ENCODE measurements at places on chromosomes 7 and 10.

- no peak for DNase-seq
These were observed 51.0 kb downstream of the COL1A2 start for GRCh38 chr7:94445696-94446194.

DNA sequence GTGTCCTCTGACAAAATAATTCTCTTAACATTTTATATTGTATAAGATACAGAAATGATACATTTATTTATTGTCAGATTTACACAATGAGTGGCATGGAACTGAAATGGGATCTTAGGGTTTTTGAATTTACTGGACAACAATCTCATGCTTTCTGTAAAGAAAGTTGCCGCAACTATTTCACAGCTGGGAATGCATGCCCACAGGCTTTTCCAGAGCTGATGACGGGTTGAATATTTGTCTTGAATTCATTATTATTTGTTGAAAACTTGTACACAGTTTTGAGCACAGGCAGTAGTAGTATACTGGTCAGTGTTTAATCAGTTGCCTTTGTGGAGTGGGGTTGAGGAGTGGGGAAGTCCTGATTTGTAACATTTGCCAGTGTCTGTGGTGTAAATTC lies 20.5 kb upstream of the MRC1 start:
- DNase-seq = no peak

GRCh38 chr10:70163448-70163847 lies 6.9 kb downstream of the SAR1A start:
- DNase-seq = no peak

GRCh38 chr10:3848775-3849635 lies 64.0 kb upstream of the KLF6 start:
- DNase-seq = no peak

DNA sequence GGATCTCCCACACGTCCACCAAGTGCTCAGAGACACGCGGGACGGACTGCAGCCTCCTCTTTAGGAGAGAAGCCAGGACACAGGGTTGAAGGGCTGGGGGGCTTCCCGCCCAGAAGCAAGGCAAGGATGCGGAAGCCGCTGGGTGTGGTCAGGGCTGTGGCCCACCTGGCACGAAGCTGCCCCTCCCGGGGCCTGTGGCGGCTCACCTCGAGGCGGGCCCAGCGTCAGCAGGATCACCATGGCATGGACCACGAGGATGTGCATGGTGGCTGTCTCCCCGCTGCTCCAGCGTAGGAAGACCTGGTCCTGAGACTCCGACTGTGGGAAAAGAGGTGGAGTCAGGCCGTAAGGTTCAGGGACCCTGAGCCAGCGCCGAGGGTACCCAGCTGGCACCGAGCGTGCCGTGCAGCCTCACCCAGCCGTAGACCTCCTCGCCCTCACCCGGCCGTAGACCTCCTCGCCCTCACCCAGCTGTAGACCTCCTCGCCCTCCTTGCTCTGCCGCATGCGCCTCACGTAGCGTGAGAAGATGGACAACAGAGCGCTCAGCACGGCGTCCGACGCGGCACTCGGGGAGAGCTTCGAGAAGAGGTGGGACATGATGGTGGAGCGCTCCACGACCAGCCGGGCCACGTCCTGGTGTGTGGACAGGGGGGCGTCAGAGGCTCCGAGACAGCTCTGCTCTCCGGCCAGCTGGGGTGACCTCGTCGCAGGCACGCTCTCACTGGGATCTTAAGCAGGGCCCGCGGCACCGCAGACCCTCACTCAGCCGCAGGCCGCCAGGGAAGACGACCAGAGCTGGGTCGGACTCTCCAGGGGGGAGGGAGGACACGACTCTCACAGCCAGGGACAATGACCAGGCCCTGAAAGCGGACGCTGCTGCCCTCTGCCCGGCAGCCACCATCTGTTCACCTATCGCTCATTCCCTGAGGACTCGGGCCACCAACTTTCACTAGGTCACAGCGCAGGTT lies 20.4 kb downstream of the INTS1 start:
- no peak for DNase-seq

- no peak for DNase-seq
These were observed 120.3 kb downstream of the BUB3 start for GRCh38 chr10:123274306-123275135.

DNA sequence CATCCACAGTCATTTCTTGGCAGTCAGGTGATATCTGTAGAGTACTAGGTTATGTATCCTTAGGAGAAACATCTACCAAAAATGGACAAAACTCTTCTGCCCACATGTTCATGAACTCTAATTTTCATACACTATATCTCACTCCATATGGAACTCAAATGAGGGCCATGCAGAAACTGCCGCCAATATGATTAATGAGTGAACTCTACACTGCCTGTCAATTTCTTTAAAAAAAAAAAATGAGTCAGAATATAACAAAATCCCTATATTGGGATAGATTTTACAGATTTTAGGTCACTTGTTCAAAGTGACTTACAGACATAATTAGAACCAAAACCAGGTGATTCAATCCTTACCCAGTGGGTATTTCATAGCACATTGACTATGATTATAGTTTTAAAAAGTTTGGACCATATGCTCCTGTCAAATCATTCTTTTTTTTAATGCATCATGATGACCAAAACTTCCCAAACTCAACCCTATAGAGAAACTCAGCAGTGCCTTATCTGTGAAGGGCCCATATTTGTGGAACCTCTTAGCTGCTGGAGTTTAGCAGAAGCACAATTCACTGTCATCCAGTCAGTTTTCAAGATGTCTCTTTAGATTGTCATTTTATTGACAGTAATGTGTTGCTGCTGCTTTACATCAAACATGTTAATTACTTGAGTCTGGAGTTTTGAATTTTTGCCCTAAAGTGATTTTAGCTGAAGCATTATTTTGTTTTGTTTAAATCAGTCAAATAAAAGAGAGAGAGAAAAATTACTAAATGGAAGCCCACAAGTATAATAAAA lies 11.1 kb downstream of the LRRN3 start:
- no peak for DNase-seq

- DNase-seq = no peak
These were observed 64.9 kb downstream of the PAX2 start for GRCh38 chr10:100810091-100810834.

DNA sequence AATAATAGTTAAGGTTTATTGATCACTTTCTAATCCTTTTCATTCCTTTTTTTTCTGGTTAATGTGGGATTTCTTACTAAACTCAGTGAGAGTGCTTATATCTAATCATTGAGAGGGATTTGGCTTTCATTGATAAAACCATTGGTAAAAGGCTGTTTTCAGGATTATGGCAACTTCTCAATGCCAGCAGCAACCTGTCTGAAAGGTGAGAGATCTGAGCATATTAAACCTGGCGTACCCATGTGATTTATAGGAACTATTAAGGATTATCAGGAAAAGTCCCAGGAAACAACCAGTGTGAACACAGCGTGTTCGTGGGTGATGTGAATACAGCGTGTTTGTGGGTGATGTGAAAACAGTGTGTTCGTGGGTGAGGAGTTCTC lies 65.9 kb downstream of the PDIA4 start:
- DNase-seq = no peak

DNA sequence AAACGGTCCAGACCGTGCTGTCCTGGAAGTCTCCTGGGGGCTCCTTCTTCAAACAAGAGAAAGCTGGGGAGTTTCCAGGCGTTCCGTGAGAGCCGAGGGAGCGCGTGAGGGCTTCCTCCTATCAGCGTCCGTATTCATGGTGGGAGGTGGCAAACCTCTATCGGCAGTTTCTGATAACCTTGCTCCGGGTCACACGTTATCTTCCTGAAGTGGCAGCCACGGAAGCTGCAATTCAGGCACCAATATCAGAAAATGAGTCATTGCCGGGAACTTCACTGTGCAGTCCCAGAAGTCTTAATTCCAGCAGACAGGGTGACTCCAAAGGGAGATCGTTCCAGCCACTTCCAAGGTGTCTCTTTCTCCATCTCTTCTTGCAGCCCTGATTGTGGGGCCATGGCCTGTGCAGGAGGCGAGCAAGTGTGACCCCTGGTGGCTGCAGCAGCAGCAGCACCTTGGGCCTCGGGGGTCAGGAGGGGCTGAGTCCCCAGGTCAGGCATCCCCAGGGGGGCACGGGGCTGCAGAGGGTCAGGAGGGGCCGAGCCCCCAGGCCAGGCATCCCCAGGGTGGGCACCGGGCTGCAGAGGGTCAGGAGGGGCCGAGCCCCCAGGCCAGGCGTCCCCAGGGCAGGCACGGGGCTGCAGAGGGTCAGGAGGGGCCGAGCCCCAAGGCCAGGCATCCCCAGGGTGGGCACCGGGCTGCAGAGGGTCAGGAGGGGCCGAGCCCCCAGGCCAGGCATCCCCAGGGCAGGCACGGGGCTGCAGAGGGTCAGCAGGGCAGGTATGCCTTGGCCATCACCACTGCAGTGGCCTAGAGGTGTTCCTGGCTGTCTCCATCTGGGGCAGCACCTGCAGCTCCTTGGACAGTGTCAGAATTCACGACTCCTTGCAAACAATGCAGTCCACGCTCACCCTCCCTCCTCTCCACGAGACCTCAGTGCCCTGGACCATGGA lies 538.7 kb downstream of the DNAJB6 start:
- peak; percentile 11 for DNase-seq

- no peak for DNase-seq
These were observed 4.4 kb upstream of the ASB13 start for GRCh38 chr10:5670662-5671375.

DNA sequence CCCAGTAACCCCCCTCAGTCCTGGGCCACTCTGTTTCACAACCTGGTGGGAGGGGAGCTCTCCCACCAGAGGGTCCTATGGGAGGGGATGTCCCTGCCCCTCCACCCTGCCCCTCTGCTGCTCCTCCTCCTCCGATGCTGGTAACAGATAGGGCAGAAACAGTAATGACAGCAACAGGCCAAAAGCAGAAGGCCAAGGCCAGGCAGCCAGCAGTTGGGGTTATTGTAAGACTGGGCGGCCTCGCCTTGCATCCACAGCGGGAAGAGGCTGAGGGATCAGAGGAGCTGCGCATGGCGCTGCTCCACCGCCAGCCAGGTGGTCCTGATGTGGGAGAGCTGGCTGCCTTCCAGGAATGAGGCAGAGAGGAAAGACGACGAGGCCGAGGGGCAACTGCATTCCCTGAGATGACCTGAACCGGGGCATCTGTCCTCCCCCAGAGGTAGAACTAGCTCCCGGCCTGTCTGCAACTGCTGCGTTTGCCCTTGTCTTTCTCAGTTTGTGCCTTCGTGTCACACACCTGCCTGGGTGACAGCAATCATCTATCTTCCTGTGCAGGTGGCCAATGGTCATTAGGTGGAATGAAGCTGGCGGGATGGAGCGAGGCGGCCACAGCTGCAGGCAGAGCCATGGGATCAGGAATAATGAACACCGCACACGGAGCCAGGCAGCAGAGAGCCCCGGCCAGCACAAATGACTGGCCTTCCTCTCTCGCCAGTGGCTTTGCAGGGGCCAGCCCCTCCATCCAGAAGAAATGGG lies 54.0 kb upstream of the CACUL1 start:
- no peak for DNase-seq

DNA sequence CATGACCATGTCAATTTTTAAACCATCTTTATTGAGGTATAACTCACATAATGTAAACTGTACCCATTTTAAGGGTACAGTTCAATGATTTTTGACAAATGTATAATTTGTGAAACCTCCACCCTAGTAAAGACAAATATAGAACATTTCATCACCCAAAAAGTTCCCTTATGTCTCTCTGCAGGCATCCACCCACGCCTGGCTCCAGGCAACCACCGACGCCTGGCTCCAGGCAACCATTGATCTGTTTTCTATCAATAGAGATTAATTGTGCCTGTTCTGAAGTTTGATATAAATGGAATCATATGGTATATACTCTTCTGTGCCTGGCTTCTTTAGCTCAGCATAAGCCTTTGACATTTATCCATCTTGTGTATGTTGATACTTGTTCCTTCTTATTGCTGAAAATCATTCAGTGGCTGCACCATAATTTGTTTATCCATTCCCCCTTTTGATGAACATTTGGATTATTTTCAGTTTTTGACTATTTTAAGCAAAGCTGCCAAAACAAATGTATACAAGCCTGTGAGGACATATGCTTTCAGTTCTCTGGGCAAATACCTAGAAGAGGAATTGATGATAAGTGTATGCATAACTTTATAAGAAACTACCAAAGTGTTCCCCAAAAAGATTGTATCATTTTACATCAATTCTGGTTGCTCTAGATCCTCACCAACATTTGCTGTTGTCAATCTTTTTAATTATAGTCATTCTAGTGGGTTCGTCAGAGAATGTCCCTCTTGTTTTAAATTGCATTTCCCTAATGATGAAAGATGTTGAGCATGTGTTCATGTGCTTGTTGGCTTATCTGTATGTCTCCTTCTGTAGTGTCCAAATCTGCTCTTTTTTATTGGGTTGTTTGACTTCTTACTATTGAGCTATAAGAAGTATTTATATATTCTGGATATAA lies 55.7 kb upstream of the HECTD2 start:
- DNase-seq = no peak

DNA sequence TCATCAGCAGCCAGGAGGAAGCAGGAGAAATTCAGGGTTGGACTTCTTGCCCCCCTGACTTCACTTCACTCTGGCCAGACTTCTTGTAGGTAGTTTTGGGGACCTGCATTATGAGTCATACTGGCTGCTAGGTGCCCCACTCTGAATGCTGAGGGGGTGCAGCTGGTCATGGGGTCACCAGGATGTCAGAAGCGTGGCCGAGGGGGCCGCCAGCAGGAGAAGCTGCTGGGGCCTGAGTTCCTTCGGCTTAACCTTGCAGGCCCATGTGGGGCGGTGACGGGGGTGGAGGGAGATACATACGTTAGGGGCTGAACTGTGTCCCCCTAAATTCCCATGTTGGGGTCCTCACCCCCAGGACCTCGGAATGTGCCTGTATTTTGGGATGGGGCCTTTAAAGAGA lies 18.2 kb downstream of the UNCX start:
- no peak for DNase-seq

DNA sequence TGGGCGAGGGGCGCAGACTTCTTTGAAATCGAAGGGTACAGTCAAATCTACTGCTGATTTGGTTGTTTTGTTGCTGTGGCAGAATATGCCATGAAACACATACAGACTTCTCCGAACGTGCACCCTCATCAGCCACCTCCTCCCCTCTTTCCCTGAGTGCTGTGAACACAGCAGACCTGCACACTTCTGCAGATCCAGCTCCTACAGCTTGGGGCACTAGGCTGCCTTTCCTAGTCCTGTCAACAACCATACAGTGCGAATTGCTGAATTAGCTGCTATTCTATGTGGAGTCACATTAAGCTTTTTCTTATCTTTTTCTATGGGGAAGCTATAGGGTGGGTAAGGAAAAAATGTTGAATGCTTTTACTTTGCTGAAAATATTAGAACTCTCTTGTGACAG lies 57.5 kb downstream of the COL17A1 start:
- DNase-seq = peak; percentile 30

GRCh38 chr10:79065853-79066252 lies 2.9 kb upstream of the ZMIZ1 start:
- DNase-seq = no peak

DNA sequence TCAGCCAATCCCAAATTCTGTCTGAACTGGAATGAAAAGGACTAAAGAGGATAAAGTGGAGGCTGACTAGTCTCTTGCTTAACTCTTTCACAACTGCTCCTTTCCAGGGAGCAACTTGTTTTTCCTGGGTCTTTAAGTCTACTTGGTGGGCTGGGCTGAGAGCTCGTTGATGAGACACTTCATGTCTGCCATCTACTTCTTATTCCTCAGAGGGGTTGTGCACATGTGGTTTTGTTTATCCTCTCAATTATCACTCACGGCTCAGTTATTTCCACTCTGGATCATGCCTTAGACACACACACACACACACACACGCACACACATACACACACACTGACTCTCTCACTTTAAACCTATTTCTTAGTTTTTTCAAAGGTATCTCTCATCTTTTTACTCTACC lies 298.6 kb upstream of the MTPN start:
- DNase-seq = no peak
